Activated CD8-positive, alpha-beta T cell treated with anti-CD3 and anti-CD28 coated beads, Interleukin-2, amount 10 ng/mL, durations not matched to agents 7 days and 5 days (primary cell): ENCODE measurements at places on chromosomes 7 and 10. TPM values are rescaled to one million over a fixed set of nuclear protein-coding genes. Genes with fewer than 3 reads are reported as not detected.

GIMAP1 gene
- total RNA-seq = 19.0 TPM

CYP3A4 gene
- not detected for total RNA-seq

- peaks cover 5% of the 10 kb centered on the region for H3K27me3 ChIP-seq
- H3K36me3 ChIP-seq = peaks cover 4% of the 10 kb centered on the region
- H3K4me3 ChIP-seq = no peak overlapping the region
- DNase-seq = no peak
- no peak overlapping the region for H3K27ac ChIP-seq
These were observed 4.1 kb upstream of the VPS26A start for GRCh38 chr10:69119896-69120295.

- no peaks in the 10 kb centered on the region for H3K4me1 ChIP-seq
- no peak overlapping the region for H3K4me3 ChIP-seq
- DNase-seq = no peak
These were observed 2.3 kb downstream of the KNDC1 start for GRCh38 chr10:133162178-133162909.

DNA sequence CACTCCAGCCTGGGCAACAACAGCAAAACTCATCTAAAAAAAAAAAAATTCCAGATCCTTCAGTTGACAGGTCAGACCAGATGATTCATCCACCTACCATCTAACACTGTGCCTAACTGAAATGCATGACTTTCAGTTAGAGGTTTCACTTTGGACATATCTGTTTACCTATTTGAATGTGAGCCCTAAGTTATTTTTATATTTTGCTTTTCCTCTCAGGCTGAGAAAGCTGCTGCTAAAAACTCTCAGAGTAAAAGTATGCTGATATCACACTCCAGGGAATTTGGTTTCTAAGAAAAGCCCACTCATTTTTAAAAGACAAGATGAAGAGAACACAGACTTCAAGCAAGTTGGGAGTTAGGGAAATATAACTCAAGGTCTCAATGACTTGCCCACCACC is 126.0 kb downstream of the SGMS1 start:
- peaks cover 27% of the 10 kb centered on the region for H3K4me1 ChIP-seq
- no peak overlapping the region for H3K27ac ChIP-seq
- DNase-seq = no peak
- no peak overlapping the region for H3K4me3 ChIP-seq
- no peaks in the 10 kb centered on the region for H3K27me3 ChIP-seq

DNA sequence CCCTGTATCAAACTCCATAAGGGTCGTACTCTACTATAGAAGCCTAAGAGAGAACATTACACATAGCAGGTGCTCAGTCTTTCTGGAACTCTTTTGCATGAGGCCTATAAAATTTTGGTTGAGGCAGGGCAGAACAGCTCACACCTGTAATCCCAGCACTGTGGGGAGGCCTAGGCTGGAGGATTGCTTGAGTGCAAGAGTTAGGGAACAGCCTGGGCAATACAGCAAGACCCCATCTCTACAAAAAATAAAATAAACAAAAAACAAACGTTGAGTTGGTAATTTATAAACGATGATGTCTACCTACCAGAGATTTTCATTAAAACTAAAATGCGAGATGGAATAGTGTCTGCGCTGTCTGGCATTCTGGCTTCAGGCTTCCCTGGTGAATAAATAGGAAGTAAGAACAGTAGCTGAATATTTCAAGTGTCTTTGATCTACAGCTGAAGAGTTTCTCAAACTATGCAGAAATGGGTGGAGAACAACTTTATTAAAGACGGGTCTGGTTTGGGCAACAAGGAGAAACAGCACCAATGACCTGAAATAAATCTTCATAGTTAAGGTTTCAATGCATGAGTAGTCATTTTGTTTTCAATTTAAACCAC is 774 bp downstream of the PON2 start:
- no peaks in the 10 kb centered on the region for H3K36me3 ChIP-seq
- peaks cover 2% of the 10 kb centered on the region for H3K27me3 ChIP-seq
- DNase-seq = no peak
- peak overlapping the region; percentile 39 for H3K4me3 ChIP-seq
- H3K27ac ChIP-seq = peak overlapping the region; percentile 66
- H3K4me1 ChIP-seq = peaks cover 12% of the 10 kb centered on the region

DNA sequence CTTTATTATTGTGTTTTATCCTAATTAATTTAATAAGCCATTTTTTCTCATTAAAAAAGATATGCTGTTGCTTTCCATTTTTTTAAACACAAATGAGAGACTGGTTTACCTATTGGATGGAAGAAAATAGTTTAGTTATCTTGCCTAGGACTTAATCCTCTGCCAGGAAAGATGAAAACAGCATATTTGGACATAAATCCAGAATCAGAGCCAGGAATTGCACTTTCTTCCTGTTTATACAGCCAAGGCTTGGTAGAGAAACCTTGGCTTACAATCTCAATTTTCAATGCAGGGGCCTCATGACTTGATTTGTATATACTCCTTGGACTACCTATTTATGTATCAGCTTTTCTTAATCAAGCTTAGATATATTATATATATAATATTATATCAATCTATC is 618.8 kb upstream of the SEMA3D start:
- DNase-seq = no peak
- no peak overlapping the region for H3K27ac ChIP-seq
- no peak overlapping the region for H3K4me3 ChIP-seq
- no peaks in the 10 kb centered on the region for H3K4me1 ChIP-seq
- no peaks in the 10 kb centered on the region for H3K27me3 ChIP-seq

DNA sequence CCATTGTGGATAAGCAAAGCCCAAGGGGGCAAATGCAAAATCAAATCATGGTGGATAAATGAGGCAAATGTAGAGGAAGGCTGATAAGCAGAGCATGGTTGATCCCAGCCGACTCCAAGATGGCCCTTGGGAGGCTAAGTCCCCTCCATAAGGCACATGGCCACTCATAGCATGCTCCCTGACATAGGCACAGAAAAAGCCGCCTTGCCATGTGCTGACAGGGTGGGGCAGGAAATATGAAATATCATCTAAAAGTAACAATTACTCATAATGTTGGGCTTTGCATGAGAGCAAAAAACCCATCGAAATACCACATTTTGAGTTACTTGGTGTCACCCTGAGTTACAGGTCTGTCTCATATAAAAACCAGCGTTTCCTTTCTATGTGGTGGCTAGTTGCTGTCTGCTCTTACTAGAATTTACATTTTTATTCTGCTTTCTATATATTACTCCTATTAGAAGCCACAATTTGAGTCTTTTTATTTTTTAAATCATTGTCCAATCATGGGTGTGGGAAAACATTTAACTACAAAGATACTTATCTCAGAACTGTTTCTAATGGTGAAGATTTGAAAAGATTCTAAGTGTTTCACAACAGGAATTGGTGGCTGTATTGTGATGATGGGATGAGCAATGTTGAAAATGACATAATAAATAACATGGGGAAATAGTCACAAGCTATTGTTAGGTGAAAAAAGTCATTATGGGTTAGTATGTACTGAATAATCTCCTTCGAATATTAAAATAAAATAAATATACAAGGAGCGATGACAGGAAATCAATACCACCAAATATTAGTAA is 102.7 kb downstream of the CUBN start:
- H3K4me3 ChIP-seq = peak overlapping the region; percentile 70
- no peaks in the 10 kb centered on the region for H3K27me3 ChIP-seq
- peak; percentile 87 for DNase-seq
- peak overlapping the region; percentile 97 for H3K27ac ChIP-seq

- no peak overlapping the region for H3K4me3 ChIP-seq
- peak overlapping the region; percentile 70 for H3K27ac ChIP-seq
- no peak for DNase-seq
- H3K4me1 ChIP-seq = peaks cover 67% of the 10 kb centered on the region
These were observed 21.8 kb upstream of the SH2D4B start for GRCh38 chr10:80515941-80516340.

- no peak overlapping the region for H3K27ac ChIP-seq
- no peaks in the 10 kb centered on the region for H3K4me1 ChIP-seq
- no peaks in the 10 kb centered on the region for H3K36me3 ChIP-seq
- no peak for DNase-seq
These were observed 48.5 kb upstream of the SP8 start for GRCh38 chr7:20835111-20835750.

GRCh38 chr10:4651404-4652037 is 174.5 kb upstream of the AKR1E2 start:
- no peak overlapping the region for H3K4me3 ChIP-seq
- H3K36me3 ChIP-seq = no peaks in the 10 kb centered on the region
- H3K27me3 ChIP-seq = peaks cover 2% of the 10 kb centered on the region
- no peak for DNase-seq

GRCh38 chr7:2480070-2480408 is 3.8 kb upstream of the GRIFIN start:
- peaks cover 21% of the 10 kb centered on the region for H3K4me1 ChIP-seq
- peaks cover 8% of the 10 kb centered on the region for H3K27me3 ChIP-seq
- no peak overlapping the region for H3K27ac ChIP-seq
- no peaks in the 10 kb centered on the region for H3K36me3 ChIP-seq
- no peak for DNase-seq

- DNase-seq = peak; percentile 20
- no peak overlapping the region for H3K4me3 ChIP-seq
- peaks cover 98% of the 10 kb centered on the region for H3K4me1 ChIP-seq
These were observed 9.6 kb upstream of the PDCD4 start for GRCh38 chr10:110861930-110862649.

DNA sequence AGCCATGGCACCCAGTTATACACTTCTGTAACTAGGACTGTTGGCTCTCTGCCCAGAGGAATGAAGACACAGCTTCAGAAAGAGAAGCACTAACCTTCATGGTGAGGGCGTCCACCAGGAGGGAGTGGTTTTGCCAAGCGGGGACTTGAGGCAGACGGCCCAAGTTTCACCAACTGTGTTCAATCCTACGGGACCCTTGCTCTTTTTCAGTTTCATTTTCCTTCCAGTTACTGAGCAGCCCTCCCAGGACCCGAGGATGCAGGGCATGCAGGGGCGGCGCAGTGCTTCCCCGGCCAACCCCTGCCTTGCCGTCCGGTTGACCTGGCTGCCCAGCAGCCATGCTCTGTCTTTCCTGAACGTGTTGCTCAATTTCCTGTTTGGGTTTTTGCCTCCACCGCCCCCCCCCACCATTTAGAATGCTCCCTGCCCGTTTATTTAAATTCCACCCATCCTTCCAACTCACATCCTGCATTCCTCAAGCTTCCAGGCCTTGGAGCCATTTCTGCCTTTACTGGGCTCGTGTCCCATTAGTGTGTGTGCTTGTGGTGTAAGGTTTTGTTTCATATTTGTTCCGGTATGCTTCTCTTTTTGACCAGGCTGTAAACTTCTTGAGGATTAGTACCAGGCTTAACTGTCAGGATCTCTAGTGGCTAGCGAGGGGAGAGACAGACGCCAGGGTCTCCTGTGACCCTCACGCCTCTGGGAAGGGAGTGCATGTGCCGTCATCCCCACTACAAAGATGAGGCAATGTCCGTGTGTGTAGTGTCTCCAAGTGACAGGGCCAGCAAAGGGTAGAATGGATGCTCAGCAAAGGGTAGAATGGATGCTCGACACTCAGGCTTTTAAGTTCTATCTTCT is 31.6 kb downstream of the IL15RA start:
- H3K27ac ChIP-seq = no peak overlapping the region
- H3K4me1 ChIP-seq = peaks cover 11% of the 10 kb centered on the region
- no peak overlapping the region for H3K4me3 ChIP-seq
- no peaks in the 10 kb centered on the region for H3K27me3 ChIP-seq
- H3K36me3 ChIP-seq = no peaks in the 10 kb centered on the region
- DNase-seq = no peak

DNA sequence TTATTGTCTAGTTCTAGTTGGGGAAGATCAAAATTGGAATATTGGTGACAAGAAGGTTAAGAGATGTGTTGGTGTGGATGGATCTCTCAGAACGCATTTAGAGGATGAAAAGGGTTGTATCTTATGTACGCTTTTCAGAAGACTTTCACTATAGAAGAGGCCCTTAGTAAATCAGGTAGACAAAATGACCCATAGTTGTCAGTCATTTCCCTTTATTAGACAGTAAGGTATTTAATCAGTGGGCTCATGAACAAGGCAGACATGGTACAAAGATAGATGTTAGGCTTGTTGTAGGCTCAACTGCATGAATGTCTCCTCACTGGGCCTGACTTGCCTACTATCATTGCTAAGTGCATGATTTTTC is 359.2 kb downstream of the PHF14 start:
- no peak overlapping the region for H3K4me3 ChIP-seq
- no peaks in the 10 kb centered on the region for H3K4me1 ChIP-seq
- H3K36me3 ChIP-seq = no peaks in the 10 kb centered on the region
- H3K27ac ChIP-seq = no peak overlapping the region
- no peak for DNase-seq
- H3K27me3 ChIP-seq = peaks cover 3% of the 10 kb centered on the region

- no peak overlapping the region for H3K4me3 ChIP-seq
- H3K36me3 ChIP-seq = no peaks in the 10 kb centered on the region
- DNase-seq = peak; percentile 18
These were observed 11.1 kb upstream of the IL15RA start for GRCh38 chr10:5988336-5988920.

DNA sequence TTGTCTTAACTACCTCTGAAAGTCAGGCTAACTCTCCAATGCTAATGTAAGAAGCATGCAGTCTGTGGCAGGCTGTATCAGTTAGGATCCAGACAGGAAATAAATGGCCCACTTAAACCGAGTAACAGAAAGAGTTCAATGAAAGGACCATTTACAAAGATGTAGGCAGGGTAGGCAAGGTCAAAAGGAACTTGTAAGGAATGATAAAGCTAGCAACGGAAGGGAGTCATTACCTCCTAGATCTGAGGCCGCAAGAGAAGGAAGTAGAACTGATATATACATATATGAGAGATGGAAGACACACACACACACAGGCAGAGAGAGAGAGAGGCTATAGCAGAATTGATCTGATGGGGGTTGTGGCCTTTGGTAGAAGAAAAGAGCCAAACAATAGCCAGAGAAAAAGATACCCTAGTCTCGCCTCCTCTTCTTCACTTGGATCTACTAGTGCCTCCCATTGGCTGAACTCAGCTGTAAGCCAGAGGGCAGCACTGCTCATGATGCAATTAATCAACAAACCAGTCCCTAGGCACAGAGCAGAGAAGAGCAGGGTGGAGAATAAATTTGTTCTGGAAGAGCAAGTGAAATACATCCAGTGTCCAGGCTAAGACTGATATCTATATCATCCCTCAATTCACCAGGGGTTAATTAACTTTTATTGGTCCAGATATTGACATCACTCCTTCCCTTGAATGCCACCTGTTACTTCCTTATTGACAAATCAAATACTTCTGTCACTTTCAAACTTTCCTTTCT is 91.2 kb downstream of the LSMEM1 start:
- H3K27me3 ChIP-seq = no peaks in the 10 kb centered on the region
- H3K36me3 ChIP-seq = no peaks in the 10 kb centered on the region
- peaks cover 2% of the 10 kb centered on the region for H3K4me1 ChIP-seq
- no peak overlapping the region for H3K4me3 ChIP-seq
